ENCODE measurements at places on chromosomes 1 and 21. TPM values are rescaled to one million over a fixed set of nuclear protein-coding genes. Genes with fewer than 3 reads are reported as not detected.
A peak's percentile ranks its signal among the peaks of the same experiment; 100 is the strongest.

GRCh38 chr1:145960468-145961108 lies 2.8 kb upstream of the LIX1L start:
- peak; percentile 41 for DNase-seq
- H3K27me3 ChIP-seq: no peaks in the 10 kb centered on the region

The LCE2B gene
- polyA plus RNA-seq: not detected

The OR10J1 gene
- not detected for polyA plus RNA-seq

- no peaks in the 10 kb centered on the region for H3K4me1 ChIP-seq
- H3K4me3 ChIP-seq: no peak overlapping the region
- H3K36me3 ChIP-seq: no peaks in the 10 kb centered on the region
Measured at GRCh38 chr1:59739111-59739510, 75.6 kb upstream of the HOOK1 start.

- H3K27me3 ChIP-seq: no peaks in the 10 kb centered on the region
- H3K4me3 ChIP-seq: no peak overlapping the region
- H3K27ac ChIP-seq: no peak overlapping the region
- no peaks in the 10 kb centered on the region for H3K36me3 ChIP-seq
- no peak for DNase-seq
Measured at GRCh38 chr1:7579016-7579415, 192.1 kb upstream of the VAMP3 start.
